NCI-H2029 (cell line): ENCODE measurements at places on chromosomes 1 and 21.

DNA sequence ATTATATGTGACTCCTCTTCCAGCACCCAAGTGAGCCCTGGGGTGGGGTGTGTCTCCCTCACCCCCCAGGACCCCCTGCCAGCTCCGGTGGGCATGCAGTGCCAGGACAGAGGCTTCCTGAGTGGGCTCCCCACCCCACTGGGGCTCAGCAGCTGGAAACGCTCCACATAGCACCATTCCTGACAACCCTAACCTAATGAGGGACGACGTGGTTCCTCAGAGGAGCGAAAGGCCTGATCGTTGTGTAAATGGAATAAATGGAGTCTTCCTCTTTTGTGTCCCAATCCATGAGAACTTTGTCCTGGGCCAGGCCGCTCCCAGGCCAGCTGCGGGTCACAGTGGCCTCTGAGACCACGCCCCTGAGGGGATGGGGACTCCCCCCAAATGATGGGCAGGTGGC lies 1.8 kb upstream of the TSPEAR start:
- no peak for DNase-seq

DNA sequence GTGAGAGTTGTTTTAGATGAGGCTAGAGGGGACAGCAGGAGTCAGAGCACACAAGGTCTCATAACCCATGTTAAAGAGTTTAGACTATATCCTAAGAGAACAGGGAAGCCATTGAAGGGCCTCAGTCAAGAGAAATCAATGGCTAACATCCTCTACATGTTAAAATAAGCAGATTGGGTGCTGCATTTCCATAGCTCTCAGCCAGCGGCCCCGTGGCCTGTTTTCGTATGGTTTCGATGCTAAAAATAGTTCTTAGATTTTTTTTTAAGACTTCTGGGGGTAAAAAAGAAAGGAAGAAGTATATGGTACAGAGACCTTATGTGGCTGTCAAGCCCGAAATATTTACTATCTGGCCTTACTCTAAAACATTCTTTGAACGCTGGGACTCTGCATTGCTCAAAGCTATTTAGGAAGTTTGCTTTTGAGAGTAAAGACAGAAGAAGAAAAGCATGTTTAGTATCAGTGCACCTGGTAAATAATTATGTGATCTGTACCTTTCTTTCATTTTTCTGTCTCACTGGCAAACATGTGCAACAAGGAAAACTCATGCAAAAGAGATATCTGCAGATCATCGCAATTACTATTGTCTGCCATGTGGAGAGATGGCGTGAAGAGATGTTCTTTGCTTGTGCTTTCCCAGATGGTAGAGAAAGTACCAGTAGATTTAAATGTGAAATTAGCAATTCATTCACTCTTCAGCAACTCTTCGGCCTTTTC lies 8.4 kb downstream of the PDIK1L start:
- no peak for DNase-seq

- no peak for DNase-seq
Observed at GRCh38 chr1:97947695-97948094, 26.9 kb upstream of the DPYD start.

DNA sequence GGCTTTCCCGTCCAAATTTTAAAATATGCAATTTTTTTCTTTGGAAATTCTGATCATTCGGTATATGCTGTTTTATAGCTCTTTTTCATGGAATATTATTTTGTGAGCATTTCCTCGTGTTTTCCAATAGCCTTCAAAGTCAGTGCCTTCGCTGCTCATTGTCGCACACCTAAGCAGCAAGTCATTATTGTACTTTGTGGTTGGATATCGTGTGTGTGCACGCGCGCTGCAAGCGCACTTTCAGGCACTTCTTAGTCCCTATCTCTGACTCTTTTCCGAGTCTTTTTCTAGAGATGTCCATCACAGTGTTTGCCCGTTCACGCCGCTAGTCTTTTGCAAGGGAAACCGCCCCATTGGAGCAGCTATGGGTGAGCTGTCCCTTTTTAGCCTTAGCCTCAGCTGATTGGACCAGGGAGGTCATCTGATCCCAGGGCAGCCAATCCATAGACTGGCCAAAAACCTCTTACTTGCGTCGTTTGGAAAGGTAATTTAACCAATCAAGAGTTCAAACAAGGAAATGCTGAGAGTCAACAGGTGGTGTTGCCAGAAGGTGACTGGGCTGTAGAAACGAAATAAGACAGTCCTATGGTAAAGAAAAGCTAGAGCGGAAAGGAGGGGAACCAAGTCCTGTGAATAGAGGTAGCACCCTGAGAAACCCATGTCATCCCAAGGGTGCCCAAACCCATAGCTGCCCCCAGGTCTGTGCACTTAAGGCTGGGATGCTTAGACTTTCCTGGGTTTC lies 710 bp upstream of the HYI start:
- peak; percentile 99 for DNase-seq

- no peak for DNase-seq
Observed at GRCh38 chr1:216793973-216794372, 70.7 kb upstream of the ESRRG start.

DNA sequence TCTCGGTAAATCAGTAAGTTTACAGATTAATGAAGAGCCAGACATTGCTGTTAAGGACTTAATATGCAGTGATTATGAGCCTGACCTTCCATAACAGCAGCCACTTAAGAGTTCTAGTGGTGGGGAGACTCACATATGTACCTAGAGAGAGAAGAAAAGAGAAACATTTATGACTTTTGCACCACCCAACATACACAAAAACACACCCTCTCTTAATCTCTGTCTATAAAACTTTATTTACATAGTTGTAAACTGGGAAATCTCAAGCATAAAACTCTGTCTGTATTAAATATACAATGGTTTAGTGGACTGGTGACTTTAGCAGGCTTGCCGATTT lies 347.4 kb upstream of the ADGRL2 start:
- no peak for DNase-seq

DNA sequence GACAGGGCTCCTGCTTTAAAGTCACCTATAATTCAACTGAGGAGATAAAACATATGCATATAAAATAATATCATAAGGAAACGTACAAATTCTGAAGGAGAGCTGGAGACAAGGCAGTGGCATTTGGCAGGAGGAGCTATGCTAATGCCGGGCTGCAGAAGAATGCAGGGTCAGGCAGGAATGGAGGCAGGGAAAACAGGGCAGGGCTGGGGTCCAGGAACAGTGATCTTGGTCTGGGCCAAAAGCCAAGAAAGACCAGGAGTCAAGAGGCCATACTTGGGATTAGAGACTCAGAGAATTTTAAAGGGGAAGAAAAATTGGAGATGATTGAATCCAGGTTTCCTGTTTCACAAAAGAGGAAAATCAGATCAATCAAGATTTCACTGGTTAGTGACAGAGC lies 20.0 kb upstream of the BRDT start:
- no peak for DNase-seq

DNA sequence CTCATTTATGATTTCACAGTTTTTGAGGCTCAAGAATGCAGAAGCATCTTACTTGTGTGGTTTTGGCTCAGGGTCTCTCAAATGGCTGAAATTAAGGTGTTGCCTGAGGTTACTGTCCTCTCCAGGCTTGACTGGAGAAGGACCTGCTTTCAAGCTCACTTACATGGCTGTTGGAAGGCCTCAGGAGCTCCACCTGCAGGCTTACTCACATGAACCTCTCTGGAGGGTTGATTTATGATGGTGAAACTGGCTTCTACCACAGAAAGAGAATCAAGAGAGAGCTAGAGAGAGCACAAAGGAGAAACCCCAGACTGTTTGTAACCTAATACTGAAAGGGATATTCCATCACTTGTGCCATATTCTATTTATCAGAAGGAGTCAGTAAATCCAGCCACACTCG lies 6.2 kb upstream of the KCNK2 start:
- DNase-seq: no peak

DNA sequence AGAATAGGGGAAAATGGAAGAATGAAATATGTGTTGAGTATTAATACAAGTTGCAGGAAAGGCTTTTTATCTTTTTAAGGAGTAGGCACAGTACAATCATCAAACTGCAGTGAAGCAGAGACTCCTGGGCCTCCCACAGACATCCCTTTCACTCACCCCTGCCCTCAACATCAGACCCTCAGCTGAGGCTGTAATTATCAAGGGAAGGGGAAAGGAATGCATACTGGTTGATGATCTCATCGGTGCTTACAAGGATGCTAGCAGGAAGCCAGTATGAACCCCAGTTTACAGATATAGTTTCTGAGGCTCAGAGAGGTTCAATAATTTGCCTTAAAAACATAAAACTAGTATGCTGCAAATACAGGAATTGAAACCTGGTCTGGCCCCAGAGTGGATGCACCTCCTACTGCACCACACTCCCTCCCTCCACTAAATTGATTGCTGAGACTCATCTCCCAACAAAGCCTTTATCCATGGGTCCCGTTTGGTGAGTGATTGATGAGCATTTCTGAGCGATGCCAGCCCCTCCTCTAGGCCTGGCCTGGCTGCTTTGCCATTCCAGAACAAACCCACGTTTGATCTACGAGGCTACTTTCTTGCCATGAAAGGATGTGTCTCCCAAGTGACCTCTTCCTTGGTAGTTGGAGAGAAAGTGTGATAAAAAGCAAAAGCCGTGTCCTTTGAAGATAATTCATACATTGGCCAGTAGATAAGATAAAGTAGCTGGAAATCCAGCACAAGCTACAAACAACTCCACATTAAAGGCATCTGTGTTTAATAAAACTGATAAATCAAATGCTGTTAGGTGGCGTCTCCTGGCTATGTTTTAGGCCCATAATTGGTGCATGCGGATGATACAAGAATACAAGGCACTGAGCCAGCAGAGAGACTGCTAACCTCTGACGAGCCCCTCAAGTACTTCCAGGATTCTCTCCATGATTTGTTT lies 233.9 kb upstream of the CAMK1G start:
- DNase-seq: peak; percentile 43

DNA sequence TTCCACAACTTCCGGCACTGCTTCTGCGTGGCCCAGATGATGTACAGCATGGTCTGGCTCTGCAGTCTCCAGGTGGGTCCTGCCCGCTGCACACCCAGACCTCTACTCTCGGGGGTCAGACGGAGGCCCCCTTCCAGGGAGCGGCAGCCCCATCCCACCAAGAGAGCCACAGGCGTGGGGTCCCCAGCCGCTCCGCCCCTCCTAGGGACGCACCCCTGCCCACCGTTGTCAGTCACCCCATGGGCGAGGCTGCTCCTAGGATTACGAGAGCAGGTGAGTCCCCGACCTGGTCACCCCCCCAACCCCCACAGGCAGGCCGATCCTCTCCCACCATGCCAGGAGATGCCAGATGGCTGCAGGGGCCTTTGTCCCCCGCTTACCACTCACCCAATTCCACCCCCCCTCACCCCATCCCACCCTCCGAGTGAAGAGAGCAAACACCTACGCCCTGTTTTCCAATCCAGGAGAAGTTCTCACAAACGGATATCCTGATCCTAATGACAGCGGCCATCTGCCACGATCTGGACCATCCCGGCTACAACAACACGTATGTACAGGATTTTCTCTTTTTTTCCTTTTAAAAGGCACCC lies 107.0 kb downstream of the PDE9A start:
- DNase-seq: no peak

DNA sequence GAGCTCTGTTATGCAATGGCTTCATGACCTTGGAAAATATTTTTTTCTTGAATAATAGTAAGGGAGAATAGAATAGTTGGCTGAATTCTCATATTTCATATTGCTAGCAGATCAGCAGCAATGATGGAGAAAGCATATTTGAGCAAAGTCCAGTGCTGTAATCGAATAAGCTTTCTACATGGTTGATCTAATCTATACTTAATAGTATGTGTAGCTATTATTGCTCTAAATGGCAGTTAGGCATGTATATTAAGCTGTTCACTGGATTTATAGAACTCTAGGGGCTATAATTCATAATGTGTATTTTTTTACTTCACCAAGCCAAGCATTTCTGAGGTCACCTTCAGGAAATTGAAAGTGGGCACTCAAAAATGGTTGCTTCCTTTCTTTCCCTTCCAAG lies 10.0 kb upstream of the IL19 start:
- no peak for DNase-seq

- DNase-seq: peak; percentile 18
Observed at GRCh38 chr1:33433509-33434362, 2.8 kb upstream of the PHC2 start.

DNA sequence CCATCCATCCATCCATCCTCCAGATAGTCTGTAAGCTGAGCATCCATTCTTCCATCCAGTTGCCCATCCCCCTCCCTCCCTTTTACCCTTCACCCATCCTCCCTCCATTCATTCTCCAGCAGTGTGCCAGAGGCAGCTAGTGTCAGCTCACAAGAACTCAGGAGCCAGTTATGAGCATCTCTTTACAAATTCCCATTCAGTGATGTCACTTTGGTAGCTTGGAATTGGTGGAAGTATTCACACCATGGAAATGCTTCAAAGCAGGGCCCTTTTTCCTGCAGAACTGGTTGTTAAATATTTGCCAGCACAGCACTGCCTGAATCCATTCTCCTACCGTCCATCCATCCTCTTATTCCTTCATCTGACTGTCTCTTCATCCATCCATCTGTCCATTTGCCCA lies 72.5 kb downstream of the ARHGEF10L start:
- DNase-seq: no peak

DNA sequence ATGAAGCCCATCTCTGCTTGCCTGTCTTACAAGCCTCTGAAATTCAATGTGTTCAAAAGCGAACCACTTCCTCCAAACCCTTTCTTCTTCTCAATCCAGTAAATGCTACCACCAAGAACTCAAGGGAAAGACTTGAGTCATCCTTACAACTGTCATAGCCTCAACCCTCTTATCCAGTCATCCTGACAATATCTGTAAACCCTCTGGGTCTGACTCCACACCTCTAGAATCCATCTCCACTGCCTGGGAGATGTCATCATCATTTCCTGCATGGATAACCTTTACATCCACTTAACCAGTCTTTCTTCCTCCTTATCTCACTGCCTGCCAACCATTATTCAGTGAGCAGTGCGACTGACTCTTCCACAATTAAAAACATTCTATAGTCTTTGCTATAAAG lies 441.1 kb downstream of the SETD4 start:
- DNase-seq: no peak

DNA sequence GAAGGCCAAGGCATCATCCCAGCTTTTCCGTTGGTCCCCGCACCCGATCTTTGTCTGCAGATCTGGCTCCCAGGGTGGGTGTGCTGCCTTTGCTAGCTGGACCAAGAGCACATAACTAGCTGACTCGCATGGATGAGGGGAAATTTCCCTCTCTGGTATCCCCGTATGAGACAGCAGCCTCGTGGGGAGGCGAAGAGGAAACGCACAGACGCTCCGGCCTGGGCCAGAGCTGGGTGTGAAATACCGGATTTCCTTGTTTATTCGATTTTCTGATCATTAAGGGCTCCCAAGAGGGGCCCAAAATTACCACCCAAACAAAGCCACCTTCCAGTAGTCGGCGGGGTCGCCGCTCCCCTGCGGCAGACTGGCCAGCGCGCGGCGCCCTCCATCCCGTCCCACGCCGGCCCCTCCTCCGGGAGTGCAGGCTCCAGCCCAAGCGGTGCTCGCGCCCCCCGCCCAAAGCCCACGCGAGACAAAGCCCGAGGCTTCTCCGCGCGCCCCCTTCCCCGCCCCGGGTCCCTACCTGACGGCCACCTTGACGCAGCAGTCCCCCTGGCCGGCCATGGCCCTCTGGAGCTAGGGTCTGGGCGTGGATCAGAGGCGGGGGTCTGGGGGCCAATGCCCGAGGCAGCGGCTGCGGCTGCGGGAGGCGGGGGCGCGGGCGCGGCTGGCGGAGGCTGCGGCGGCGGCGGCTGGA lies 546 bp downstream of the KIF21B start:
- DNase-seq: no peak
